Kidney (tissue), 22 donors: ENCODE measurements at places on chromosomes 12 and 14. TPM values are rescaled to one million over a fixed set of nuclear protein-coding genes. Genes with fewer than 3 reads are reported as not detected.

Gene KRT7
- total RNA-seq = 1,490 TPM

Gene KRT82
- not detected for total RNA-seq

Gene PRIMA1
- 1.7 TPM for total RNA-seq

Gene RPGRIP1
- 0.47 TPM for total RNA-seq

Gene RPS6KA5
- 9.4 TPM for total RNA-seq

Gene LGR5
- total RNA-seq = 0.19 TPM

Gene NAA25
- 22.8 TPM for total RNA-seq
